EH (cell line): ENCODE measurements at places on chromosomes 16 and 17.
A peak's percentile ranks its signal among the peaks of the same experiment; 100 is the strongest.

- no peak for DNase-seq
Observed at GRCh38 chr17:40110026-40110845, 9.8 kb upstream of the NR1D1 start.

DNA sequence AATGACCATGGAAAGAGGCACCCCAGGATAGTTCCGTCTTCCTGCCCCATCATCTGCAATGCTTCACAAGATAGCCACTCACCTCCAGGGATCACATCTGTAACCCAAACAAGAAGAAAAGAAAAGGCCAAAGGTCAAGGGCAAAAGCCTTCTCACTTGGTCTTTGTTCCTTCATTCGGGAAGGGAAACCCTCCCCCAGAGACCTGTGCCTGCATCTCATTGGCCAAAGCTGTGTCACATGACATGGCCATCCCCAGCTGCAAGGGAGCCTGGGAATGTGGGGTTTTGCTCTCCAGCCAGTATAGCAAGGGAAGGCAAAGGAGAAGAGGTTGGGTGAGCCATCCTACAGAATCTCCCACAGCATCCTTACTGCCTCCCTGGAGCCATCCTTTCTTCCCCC lies 47.9 kb downstream of the NOL11 start:
- DNase-seq: no peak

GRCh38 chr16:3480901-3481695 lies 14.2 kb downstream of the C16orf90 start:
- peak; percentile 22 for DNase-seq

GRCh38 chr17:38451840-38452529 lies 23.7 kb downstream of the ARHGAP23 start:
- DNase-seq: peak; percentile 98

DNA sequence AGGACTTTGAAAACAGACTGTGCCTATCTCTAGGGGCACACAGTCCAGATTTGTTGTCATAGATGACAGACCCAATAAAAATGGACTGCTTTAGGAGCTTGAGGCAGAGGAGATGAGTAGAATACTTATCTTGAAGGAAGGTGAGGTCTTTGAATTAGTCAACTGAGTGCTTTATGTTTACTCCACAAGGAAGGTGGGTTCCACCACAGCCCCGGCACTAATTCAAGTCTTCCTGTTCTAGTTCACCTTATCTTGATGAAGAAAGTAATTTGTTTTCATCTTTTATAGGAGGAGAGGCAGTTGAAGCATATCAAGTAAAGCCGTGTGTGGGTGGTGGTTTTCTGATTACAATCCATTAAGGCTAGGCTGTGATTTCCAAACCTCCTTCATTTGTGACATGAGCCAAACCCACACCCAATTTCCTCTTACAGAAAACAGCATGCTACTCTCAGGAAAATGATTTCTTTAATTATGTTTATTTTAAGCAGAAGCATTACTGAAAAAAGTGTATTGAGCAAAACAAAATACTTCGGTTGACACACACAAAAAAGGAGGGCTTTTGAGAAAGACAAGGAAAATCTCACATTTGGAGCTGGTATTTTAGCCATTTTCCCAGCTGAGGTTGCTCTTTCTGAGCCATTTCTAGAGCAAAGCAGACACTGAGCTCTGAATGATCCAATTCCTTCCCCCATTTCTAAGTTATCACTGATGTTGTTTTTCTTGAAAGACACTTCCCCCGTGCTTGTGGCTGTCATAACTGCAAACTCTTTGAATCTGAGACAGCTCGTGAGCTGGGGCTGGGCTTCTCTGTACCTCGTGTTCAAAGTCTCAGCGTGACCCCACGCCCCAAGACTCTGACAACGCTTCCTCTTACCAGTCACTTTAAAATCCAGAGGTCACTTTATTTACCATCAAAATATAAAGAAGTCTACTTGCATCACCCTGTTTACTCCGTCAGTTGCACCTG lies 35.4 kb downstream of the CDRT15 start:
- DNase-seq: peak; percentile 10

- DNase-seq: no peak
Observed at GRCh38 chr17:44848961-44849489, 1.3 kb downstream of the HIGD1B start.
